ENCODE measurements at places on chromosomes 11 and 22.

- no peak for DNase-seq
These were observed 7.5 kb upstream of the STK33 start for GRCh38 chr11:8601376-8602133.

DNA sequence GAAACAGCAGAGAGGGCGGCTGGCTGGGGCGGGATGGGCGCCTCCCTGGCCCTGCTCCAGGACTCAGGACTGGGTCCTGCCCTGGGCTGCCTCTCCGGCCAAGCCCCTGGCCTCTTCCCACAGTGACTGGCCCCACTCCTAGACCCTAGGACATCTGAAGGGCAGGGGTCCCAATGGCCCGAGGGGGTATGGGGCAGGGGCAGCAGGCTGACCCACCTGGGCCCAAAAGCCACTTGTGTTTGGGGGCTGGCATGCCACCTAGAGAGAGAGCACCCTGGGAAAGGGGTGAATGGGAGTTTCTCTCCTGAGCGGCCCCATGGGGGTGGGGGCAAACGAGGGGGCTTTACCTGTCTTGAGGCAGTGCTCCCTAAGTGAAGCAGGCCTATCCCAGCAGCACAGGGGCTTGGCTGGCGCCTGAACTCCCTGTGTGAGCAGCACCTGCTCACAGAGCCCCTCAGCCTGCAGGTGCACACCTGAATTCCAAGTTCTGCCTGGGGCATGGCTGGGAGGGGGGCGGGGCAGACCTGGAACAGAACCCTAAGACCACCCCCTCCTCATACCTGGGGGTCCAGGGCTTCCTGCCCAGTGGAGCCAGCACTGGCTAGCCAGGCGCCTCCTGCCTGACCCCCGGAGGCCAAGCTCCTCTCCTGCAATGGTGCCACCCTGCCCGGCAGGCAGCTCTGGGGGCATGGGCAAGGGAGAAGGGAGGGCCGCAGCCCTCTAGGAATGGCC, 16.9 kb downstream of the DUSP8 start:
- no peak for DNase-seq

GRCh38 chr22:29713156-29713727, 6.6 kb upstream of the CABP7 start:
- no peak for DNase-seq

DNA sequence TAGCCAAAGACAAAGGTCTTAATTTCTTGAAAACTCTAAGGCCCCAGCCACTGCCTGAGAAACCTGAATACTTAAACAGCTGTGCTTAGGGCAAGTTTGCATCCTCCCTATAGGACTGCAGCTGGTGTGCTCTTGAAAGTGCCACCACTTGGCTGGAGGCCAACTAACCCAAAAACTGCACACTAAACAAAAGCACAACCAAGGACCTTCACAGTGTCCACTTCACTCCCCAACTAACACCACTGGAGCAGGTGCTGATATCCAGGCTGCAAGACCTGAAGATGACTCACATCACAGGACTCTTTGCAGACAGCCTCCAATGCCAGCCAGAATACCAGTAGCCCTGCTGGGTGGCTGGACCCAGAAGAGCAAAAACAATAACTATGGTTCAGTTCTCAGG, 357.7 kb upstream of the ARHGAP42 start:
- DNase-seq: no peak

DNA sequence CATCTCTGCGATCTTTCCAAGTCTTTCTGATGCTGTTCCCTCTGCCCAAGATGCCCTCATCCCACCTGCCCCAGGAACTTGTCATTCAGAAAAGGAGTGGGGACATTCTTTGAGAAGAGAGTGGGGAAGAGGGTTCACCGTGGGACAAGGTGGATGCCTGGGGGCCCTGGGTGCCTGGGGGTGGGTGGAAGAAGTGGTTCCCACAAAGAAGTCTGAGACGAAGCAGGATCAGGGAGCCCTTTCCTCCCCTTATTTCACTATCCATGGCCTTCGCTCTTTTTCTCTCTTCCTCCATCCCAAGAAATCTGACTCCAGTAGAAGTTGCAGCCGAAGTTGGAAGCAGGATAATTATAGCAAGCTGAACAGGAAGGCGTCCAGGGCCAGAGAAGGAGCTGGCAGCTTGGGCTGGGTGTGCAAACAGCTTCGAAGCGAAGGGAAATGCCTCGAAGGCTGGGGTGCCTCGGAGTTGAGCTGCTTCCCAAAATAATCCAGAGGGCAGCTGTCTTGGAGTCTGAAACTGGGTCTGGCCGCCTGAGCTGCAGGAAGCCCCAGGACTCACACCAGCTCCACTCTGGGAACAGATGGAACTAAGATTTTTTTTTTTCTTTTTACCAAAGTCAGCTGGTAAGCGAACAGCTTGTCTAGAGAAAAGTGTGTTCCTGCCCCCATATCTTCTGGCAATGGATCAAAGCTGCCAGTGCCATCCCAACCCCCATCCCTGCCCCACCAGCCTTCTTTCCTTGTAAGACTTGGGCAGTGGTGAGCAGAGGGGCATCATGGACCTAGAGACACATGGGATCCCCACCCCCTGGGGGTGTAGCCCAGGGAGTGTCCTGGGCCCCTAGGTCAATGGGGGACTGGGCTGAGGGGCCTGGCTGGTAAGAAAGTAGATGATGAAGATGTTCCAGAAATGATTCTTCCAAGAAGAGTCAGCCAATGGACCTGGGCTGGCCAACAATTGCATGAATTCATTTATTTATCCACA, 31.5 kb downstream of the PARVG start:
- DNase-seq: no peak

- no peak for DNase-seq
These were observed 1.4 kb upstream of the OR8B8 start for GRCh38 chr11:124446916-124447315.

GRCh38 chr11:5929571-5930368, 12.3 kb upstream of the OR56A3 start:
- DNase-seq: no peak

- DNase-seq: no peak
These were observed 83.8 kb upstream of the LARGE1 start for GRCh38 chr22:34004058-34004457.

- DNase-seq: no peak
These were observed 1.9 kb downstream of the CSNK2A3 start for GRCh38 chr11:11351042-11351586.

DNA sequence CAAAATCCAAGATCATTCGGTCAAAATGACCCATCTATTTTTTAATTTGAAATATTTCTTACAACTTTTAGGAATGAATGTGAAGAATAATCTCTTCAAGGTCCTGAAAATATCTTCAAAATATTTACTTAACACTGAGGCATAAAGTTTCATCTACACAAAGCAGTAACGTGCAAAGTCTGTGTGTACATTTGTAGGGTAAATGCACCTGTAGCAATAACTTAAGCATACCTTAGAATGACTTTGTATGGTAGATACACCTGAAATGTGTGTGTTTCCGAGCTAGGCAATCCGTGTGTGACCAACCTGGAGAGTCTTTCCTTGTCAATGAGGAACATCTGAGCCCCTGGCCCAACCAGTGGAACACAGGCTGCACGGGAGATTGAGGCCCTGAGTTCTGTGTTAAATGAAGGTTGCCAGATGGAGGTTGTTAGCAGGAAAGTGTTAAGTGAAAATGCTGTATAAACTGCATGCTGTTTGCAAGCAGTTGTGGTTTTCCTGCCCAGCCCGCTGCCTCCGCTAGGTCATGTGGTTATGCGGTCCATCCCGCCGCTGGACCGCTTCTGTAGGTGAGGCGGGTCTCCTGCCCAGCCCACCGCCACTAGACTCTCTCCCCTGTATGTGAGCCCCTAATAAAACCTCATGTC, 7.6 kb upstream of the CTR9 start:
- DNase-seq: no peak

GRCh38 chr22:35195821-35196220, 61.5 kb upstream of the HMGXB4 start:
- no peak for DNase-seq

GRCh38 chr22:49107561-49107960, 720.1 kb downstream of the BRD1 start:
- no peak for DNase-seq

GRCh38 chr11:124394408-124394807, 4.4 kb downstream of the OR8B3 start:
- DNase-seq: peak; percentile 31

Data from HCEC 1CT (cell line).